Gastrocnemius medialis (tissue), 4 donors: ENCODE measurements at places on chromosomes 1 and 21. TPM values are rescaled to one million over a fixed set of nuclear protein-coding genes. Genes with fewer than 3 reads are reported as not detected.

- DNase-seq = no peak
Measured at GRCh38 chr1:45669379-45669778, 17.0 kb downstream of the GPBP1L1 start.

DNA sequence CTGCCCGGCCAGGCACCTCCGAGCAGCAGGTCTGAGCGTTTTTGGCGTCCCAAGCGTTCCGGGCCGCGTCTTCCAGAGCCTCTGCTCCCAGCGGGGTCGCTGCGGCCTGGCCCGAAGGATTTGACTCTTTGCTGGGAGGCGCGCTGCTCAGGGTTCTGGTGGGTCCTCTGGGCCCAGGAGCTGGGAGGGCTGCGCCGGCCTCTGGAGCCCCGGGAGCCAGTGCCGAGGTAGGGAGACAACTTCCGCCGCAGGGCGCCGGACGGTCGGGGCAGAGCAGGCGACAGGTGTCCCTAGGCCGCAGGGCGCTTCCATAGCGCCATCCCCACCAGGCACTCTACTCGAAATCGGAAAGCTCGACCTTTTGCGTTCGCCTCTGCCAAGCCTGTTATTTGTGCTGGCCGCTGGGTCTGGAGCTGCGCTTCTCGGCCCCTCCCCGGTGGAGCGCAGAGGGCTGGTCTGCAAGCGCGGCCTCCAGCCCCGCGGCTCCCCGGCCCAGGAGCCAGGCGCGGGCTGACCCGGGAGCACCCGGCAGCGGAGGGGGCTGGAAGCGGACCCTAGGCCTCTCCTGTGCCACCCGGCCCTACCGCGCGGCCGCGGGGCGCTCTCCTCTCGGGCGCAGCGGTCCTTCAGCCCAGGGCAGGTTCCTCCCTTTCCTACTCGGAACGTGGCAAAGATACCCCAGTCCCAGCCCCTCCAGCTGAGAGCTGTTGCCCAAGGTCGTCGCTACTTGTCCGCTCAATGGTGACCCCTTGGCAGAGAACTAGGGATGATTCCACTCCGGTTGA is 2.2 kb downstream of the SIM2 start:
- DNase-seq = no peak

- no peak for DNase-seq
Measured at GRCh38 chr1:200561856-200562214, 58.7 kb downstream of the KIF14 start.

GRCh38 chr1:231160895-231161666 is 777 bp upstream of the TRIM67 start:
- DNase-seq = no peak

DNA sequence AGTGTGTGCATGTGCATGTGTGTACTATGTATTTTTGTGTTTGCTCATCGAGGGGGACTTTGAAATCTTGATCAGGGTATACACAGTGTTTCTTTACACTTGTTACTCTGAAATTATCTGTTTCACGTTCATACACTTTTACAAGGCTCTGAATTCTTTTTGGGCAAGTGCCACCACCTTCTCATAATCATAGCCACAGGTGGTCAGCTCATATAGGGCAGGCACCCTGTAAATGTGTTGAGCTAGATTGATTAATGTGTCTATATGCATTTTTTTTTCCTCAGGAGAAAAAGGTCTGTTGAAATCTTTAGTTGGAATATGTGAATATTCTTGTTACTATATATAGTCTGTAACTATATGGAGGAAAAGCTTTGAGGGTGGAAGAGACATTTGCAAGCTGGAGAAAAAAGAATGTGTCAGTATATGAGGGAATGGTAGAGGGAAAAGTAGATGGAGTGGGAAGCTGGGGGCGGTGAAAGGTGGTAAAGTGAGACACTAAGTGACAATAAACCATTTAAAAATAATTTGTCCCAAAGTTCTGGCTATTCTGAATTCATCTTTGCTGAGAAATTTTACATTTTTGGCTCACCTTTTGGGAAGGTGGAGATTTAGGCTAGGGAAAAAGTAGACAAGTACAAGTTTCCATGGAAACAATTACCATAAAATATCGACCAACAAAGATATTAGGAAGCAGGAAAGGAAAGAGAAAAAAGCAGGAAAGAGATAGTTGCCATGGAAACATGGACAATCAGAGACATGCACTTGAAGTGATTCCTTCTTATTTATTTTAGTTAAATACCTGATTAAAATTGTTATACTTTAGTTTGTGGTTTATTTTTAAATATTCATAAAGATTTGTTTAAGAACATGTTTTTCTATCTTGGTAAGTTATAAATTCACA is 277.5 kb downstream of the PDE4B start:
- DNase-seq = no peak

GRCh38 chr1:38964140-38964548 is 22.5 kb upstream of the RHBDL2 start:
- no peak for DNase-seq

- DNase-seq = no peak
Measured at GRCh38 chr1:107430540-107431228, 289.8 kb downstream of the NTNG1 start.

DNA sequence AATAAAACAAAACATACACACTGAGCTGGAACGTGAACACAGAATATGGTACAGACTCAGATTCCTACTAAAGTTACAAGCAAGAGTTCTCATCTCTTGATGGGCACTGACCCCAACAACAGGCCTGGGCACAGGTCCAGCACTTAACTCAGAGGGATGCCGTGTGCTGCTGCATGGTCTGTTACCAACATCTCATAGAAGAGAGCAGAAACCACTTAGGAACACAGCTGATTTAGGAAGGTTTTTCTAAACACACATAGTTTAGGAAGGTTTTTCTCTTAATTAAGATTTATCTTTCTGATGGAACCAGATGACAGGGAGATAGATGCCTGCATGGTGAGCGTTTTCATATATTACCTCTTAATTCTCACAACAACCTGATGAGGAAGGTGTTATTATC is 1.5 kb downstream of the GCLM start:
- DNase-seq = no peak

GRCh38 chr1:54403808-54404261 is 2.4 kb downstream of the SSBP3 start:
- no peak for DNase-seq

GRCh38 chr1:179129702-179130473 is 48.0 kb downstream of the TOR3A start:
- no peak for DNase-seq

DNA sequence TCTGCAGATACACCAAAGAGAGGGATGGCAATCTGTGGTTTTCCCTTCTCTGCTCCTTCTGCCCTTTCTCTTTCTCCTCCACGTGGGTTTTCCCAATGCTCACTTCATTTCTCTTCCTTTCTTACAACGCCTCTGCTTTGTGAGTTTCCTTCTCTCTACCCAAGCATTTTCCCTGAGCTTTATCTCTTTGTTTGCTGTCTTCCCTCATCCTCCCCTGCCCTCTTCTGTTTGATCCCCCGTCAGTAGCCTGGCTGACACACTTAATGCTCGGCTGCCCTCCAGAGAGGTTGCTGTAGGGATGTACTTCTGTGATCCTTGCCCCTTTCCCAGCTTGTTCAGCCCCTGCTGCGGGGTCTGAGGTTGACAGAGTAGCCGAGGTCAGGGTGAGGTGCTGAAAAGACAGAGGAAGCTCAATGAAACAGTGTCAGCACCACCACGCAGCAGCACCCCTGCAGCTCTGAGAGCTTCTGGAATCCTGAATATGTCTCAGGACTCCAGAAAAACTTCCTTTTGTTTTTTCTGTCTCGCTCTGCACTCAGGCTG is 6.0 kb downstream of the EDARADD start:
- DNase-seq = no peak

DNA sequence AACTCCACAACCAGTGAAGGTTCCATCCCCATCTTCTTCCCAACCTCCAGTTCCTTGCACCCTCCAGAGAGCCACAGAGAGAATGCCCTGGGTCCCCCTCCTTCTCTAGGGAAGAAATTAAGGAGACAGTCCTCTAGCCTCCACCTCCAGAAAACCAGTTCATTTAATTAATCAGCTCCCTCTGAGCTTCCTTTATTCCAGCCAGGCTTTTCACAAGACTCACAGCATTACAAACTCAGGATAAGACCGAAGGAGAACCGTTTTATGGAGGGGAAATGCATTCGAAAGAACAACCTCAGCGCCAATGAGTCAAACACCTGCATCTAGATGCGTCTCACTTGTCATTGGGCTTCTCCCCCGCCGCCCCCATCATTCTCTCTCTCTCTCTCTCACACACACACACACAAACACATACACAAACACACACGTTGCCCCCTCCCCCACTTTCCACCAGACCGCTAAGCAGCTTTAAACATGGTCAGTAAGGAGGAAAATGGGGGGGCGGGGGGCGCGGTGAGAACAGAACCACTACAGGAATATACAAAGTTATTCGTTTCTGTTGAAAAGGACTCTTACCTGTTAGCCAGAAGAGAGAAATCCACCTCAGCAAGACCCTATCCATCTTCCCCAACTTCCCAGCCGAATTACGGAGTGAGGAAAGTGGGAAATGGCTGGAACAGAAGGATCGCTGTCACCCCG is 544 bp downstream of the ILDR2 start:
- no peak for DNase-seq

GRCh38 chr21:34730756-34731445 is 62.1 kb downstream of the CLIC6 start:
- DNase-seq = no peak

- DNase-seq = no peak
Measured at GRCh38 chr21:34109075-34109474, 35.7 kb downstream of the MRPS6 start.

DNA sequence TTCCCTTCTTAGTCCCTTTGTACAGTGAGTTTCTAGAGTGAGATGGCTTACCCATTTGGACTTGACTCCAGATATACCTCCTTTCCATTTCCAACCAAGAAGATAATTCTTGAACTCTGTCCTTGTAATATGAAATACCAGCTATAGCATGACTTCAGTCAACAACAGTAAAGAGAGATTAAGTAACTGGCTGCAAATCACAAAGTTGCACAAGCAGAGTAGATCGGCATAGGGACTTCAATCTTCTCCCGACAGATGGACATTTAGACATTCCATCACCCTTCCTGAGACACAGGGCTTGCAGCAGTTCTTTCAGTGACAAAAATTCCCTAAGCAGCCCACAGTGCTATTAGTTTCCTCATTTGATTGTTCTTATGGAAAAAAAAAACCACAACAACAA is 44.6 kb downstream of the JAK1 start:
- DNase-seq = no peak

- DNase-seq = no peak
Measured at GRCh38 chr1:17729248-17729647, 25.9 kb upstream of the ACTL8 start.

GRCh38 chr1:195608883-195609282 is 999.4 kb downstream of the KCNT2 start:
- no peak for DNase-seq

DNA sequence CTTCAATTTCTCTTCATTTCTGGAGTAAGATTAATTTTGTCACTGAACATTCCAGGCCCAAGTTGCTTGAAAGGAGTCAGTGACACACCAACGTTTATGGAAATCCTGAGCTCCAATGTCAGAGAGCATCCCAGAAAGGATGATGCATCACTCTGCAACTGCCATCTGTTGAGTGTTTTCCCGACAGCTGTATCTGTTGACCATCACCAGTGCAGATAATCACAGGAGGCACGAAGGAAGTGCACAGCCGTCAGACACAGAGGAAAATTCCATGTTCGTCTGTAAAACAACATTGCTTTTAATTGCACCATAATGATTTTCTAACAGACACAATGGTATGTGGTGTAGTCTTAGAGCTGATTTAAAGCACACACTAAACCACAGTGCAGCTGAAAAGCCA is 376.7 kb upstream of the ADGRL2 start:
- DNase-seq = no peak

DNA sequence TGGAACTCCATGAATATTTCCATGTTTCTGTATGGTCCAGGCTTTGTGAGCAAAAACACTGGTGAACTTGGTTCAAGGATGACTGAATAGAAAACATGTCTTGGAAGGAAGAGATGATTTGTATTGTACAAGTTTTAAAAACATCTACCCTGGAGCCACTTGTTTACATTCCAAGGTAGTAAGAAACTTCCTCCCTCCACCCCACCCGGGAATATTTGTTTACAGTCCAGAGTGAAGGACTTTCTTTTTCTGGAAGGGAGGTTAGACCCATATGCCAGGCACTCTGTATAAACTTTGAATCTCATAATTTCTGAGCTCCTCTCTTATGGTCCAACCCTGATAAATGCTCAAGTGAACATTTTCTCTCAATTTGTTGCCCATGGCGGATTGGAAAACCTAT is 323.3 kb upstream of the LYPLAL1 start:
- DNase-seq = no peak

DNA sequence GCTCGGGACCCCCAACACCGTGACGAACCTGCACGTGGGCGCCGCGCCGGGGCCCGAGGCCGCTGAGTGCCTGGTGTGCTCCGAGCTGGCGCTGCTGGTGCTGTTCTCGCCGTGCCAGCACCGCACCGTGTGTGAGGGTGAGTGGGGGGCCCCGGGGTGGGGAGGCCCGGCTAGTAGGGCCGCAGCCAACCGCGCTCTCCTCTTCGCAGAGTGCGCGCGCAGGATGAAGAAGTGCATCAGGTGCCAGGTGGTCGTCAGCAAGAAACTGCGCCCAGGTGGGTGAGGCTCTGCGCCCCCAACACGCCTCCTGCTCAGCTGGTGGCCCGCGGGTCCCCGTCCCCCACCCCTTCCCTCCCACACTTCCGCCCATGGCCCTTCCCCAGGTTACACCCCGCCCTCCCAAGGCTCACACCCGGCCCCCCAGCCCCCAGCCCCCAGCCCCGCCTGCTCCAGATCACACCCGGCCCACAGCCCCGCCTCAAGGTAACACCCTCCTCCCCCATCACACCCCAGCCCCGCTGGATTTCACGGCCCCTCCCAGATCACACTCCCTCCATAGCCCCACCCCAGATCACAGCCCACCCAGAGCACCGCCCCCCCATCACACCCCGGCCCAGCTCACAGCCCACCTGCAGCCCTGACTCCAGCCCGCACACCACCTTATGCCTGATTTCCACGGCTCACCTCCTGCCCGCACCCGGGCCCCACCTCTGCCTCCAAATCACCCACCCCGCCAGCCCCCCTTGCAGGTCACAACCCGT is 2.4 kb upstream of the MMP23B start:
- no peak for DNase-seq

DNA sequence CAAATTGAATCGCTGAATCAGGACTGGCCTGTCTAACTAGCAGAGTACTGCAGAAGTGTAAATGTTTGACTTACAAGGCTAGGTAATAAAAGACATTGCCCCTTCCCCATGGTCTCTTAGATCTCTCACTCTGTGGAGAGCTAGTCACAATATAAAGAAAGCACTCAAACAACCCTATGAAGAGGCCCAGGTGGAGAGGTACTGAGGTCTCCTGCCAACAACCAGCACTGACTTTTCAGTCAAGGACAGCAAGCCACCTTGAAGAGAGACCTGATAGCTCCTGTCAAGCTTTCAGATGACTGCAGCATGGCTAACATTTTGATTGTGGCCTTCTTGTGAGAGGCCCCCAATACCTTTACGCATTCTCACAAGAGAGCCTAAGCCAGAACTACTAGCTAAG is 18.5 kb downstream of the HFM1 start:
- no peak for DNase-seq

DDX59 gene
- total RNA-seq = 42.0 TPM

MAP3K21 gene
- total RNA-seq = 0.31 TPM

KCNN3 gene
- 30.0 TPM for total RNA-seq

SFN gene
- total RNA-seq = not detected

TIE1 gene
- 15.9 TPM for total RNA-seq

LCE1F gene
- total RNA-seq = not detected

LGR6 gene
- not detected for total RNA-seq

USF1 gene
- 45.6 TPM for total RNA-seq

CFAP107 gene
- total RNA-seq = not detected

KRTAP15-1 gene
- not detected for total RNA-seq

ZYG11A gene
- not detected for total RNA-seq

SMG5 gene
- 60.5 TPM for total RNA-seq

OR2T35 gene
- total RNA-seq = not detected
